ENCODE measurements at places on chromosomes 13 and 19.

GRCh38 chr13:99559560-99559959 is 58.3 kb downstream of the TM9SF2 start:
- no peak for DNase-seq

- no peak for DNase-seq
Measured at GRCh38 chr19:1768248-1768647, 14.9 kb downstream of the ONECUT3 start.

DNA sequence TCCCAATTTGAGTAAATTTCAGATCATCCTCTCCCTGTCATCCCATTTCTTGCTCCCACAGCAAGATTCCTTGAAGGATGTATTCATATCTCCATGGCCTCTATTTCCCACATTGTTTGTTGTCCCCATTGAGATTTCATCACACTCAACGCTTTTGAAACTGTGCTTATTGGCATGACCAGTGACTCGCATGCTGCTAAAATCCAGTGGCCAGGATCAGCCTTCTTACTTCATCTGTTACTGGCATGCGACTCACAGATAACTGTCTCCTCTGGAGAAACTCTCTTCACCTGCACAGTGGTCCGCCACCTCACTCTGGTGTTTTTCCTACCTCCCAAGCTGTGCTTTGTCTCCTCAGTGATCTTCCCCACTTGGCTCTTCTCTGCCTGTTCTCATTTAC is 95.8 kb downstream of the WASF3 start:
- peak; percentile 35 for DNase-seq

GRCh38 chr13:111955412-111956065 is 111.4 kb upstream of the SOX1 start:
- DNase-seq = no peak

- no peak for DNase-seq
Measured at GRCh38 chr19:31392464-31392863, 43.2 kb upstream of the TSHZ3 start.

DNA sequence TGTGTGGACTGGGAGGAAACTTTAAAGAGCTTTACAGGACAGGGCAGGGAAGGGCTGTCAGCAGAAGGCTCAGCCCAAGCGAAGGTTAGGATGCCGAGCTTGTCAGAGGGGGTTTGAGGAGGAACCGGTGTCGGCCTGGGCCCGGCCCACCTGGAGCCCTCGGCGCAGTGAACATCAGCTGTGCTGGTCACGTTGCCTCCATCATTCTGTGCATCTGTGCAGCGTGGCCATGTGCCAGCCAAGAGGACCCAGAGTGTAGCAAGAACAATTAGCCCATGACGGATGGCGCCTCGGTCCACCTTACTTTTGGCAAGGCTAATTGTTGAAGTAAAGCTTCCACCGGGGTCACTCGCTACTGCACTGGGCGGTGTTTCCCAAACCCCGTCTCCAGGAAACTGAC is 161.4 kb downstream of the PTPRS start:
- DNase-seq = no peak

GRCh38 chr13:112648101-112648500 is 41.7 kb upstream of the ATP11A start:
- DNase-seq = no peak

DNA sequence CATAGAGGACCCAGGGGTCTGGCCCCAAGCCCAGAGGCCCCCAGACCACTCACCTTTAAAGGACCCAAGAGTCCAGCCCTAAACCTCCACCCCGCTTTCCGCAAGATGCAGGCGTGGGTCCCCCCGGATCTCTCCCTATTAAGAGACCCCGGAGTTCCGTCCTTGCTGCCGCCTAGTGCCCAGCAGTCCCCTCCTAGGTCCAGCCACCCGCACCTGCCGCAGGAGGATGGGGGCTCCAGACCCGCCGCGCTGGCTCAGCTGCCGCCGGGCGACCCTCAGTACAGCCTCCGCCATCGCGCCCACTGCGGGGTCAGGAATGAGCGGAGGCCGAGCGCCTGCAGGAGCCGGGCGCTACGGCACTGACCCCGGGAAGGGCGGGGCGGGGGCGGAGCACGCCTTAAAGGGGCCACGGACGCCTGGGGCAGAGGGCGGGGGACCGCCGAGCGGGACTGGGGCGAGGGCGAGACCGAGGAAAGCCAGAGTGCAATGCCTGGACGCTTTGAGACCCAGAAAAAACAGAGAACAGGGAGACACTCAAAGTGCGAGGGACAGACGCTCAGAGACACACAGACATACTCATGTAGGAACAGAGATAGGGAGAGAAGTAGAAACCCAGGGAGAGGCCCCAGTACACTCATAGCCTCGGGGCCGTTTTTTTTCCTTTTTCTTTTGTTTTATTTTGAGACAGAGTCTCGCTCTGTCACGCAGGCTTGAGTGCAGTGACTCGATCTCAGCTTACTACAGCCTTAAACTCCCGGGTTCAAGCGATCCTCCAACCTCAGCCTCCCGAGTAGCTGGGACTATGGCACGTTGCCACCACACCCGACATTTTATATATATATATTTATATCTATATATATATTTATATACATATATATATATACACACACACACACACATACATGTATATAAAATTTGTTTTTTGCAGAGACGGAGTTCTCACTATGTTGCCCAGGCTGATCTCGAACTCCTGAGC is at the start of gene ETHE1:
TSS of gene ETHE1 (minus strand) at position 318 of the 976 bp plus-strand sequence. CDS start at position 294, 24 bp downstream.
- peak; percentile 89 for DNase-seq

- DNase-seq = no peak
Measured at GRCh38 chr19:46475986-46476385, 4.6 kb upstream of the PNMA8A start.

- DNase-seq = no peak
Measured at GRCh38 chr13:42320375-42320787, 48.4 kb downstream of the AKAP11 start.

- no peak for DNase-seq
Measured at GRCh38 chr13:51035469-51035868, 75.6 kb downstream of the C13orf42 start.

- DNase-seq = no peak
Measured at GRCh38 chr19:38492181-38492813, 58.8 kb downstream of the RYR1 start.

- DNase-seq = no peak
Measured at GRCh38 chr19:1533510-1534150, 9.8 kb downstream of the PLK5 start.

GRCh38 chr13:52067237-52067636 is 42.7 kb downstream of the UTP14C start:
- DNase-seq = peak; percentile 14

DNA sequence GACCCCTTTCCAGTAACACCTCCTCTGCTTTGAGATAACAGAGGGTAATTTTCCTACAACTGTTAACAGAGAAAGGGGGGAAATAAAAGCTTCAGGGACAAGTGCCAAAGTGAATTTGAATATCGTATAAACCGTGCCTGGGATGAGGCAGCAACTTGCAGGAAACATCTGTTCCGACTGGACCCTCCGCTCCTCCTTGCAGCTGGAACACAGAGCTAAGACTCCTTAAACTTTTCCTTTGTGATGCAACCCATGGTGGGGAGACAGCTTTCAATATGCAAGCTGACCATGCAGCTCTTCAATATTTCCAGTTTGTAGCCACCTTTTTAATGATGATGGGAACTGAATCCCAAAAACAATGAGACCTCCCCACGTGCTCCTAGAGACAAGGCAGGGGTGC is 432.6 kb downstream of the ZNF536 start:
- no peak for DNase-seq

DNA sequence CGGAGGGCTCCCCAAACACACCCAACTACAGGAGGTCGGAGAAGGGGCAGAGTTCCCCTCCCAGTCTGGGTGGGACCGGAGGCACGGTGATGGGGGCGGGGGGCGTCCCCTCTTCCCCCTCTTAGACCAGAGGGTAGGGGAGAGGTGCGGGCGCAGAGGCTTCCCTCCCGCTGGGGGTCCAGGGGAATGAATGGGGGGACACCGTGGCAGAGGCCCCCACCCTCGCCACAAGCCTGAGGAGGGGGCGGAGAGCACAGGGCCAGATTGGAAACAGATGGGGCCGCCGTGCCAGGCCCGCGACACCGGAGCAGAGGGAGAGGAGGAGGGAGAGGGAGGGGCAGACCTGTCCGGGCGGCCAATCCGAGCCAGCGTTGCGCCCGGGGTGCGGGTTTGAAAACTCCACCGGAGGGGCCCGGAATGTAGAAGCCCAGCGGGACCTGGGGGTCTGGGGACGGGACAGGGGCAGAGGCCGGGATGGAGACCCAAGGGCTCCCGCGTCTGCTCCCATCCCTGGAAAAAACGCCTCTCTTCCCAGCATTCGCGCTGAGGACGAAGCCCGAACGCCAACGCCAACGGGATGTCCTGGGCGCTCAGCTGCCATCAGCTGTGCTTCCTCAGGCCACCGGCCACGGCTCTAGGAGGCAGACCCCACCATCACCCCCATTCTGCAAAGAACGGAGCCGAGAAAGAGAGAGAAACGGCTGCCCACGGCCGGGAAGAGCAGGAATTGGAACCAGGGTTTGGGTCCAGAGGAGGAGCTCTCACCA is 46.8 kb downstream of the PTPRS start:
- no peak for DNase-seq

- no peak for DNase-seq
Measured at GRCh38 chr13:20824762-20825476, 51.2 kb upstream of the EEF1AKMT1 start.

DNA sequence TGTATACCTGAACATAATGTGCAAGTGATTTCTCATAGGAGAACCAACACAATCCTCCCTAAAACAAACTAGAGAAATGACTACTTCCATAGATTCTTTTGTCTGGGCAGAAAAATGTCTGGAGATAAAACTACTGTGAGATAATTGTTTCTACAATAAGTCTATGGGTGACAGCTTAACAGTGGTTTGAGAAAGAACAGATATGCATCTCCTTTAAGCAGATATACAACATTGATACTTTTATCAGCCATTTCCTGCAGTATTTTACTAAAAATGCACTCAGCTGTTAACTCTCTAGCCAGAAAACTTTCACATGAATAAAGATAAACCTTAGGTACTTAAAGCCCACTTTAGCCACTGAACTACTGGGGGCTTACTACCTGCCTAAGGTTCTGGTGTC is 1132.4 kb downstream of the EFNB2 start:
- no peak for DNase-seq

DNA sequence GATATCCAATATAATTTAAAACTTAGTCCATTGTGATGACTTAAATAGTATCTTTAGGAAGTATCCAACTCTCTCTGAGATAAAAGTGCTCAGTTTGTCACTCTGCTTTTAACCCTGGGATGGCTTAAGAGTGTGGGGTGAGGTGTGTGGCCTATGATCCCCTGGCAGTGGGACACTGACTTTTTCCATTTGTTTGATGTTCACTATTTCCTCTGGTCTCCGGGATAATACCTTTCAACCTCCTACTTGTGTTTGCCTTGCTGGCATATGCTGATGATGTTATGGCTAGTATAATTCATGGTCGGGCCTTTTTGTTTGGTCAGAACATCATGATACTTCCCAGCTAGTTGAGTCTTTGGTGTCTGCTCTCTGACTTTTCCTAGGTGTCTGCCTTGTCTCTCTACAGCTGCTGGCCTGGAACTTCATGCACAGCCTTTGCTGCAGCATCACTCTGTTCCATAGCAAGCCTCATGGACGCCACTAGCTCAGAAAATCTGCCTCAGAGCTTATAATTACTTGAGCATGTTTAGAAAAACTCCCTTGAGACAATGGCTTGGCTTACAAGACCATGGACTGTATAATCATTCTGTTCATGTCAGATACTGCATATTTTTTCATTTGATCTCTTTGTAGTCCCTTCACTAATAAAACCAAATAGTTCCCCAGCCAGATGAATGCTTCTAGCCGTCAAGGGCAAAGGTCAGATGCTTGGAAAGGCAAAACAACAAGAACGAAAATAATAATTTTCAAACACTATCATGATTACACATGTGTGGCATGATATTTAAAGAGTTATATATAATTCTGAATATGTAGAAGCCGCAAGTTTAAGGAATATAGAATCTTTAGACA is 75.2 kb downstream of the WDFY2 start:
- DNase-seq = no peak

DNA sequence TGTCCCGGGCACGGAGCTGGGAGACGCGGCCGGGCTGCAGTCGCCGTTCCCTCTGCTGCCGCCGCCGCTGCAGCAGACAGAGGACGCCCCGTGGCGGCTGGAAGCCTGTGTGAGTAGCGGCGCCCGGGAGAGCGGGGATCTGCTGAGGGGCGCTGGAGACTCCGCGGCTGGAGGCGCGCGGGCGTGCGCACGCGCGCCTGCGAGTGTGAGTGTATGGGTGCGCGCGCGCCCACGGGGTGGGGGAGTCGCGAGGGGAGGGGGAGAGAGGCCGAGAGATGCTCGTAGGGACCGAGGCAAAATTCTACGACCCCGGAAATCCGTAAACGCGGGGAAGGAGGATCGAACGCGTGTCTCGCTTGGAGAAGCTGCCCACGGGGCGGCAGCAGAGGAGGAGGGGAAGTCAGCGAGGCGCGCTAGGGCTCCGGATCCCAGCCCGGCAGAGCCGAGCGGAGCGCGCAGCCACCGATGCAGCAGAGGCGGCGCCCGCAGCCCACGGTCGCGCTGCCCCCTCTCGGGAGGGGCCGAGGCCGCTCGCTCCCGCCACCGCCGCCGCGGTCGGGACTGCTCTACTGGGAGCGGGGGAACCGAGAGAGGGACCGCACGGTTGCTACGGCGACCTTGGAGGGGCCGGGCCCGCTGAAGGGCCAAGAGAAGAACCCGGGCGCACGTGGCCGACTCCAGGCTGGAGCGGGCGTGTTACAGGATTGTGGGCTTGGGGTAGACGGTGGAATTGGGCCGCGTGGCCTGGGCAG is at the start of gene ENOX1:
TSS of gene ENOX1 (minus strand) at position 207 of the 752 bp plus-strand sequence.
- DNase-seq = peak; percentile 46

DNA sequence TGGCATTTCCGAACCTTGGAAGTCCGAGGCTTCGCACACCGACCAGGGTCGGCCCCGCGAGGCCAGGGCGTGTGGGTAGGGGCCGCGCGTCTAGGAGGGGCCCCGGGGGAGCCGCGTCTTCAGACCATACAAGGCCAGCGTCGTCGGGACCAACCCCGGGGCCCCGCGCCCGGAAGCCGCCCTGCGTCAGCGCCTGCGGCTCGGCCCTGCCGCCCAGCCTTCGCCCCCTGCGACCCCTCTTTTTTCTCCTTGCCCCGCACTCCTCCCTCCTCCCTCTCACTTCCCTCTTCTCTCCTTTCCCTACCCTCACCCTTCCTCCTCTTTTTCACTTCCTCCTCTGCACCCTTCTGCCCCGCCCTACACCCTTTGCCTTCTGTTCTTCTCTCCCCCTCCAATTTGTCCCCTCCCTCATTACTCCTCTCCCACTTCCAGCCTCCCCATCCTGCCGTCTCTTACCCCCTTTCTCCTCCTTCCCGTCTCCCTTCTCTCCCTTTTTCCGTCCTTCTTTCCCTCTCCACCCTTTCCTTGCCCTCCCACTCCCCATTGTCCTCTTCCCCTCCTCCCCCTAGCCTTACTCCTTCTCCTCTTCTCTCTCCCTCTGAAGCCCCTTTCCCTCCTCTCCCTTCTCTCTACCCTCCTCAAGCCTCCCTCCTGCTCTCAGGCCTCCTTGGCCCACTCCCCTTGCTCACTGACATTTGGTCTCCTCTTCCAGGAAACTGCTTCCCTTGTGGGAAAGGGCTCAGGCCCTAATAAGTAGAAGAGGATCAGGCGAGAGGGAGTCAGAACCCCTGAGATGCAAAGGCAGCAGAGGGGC is 2.2 kb upstream of the PLEKHG2 start:
- no peak for DNase-seq

All from foreskin melanocyte (primary cell).